Fibroblast of skin of scalp (primary cell): ENCODE measurements at places on chromosomes 11 and 22.
A peak's percentile ranks its signal among the peaks of the same experiment; 100 is the strongest.

GRCh38 chr11:2686360-2687222 lies 13.2 kb downstream of the KCNQ1OT1 start:
- DNase-seq = no peak

GRCh38 chr11:101127197-101127698 lies 2.4 kb downstream of the PGR start:
- no peak for DNase-seq

DNA sequence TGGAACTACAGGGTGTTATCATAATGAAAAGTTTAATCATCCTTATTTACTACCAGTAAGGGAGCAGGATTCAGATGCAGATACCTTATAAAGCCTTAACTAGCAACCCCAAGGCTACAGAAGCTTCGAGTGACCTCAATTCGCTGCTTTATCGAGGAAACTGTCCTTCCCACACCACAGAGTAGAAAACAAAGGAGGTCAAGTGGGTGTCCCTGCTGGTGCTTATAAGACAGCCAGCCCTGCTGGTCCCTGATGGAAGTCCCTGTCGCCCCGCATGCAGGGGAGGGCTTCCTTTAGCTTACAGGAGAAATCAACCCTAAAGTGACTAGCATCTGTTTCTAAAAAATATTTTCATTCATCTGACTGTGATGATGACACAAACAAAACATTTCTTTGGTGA lies 7.3 kb downstream of the MN1 start:
- DNase-seq = no peak

DNA sequence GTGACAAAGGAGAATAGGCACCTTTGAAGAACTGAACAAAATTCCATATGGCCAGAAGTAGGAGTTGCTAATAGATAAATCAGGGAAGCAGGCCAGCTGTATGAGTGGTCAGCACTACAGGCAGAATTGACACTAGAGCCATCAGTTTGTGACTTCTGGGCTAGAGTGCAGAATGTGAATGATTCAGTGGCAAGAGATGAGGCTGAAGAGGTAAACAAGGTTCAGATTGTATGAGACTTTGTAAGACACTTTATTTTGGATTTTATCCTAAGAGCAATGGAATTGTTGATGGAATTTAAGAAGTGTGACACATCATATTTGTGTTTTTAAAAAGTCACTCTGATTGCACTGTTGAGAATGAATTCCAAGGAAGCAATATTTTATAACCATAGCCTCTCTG lies 12.9 kb downstream of the BIRC3 start:
- DNase-seq = peak; percentile 82

- no peak for DNase-seq
Observed at GRCh38 chr11:40513281-40513680, 946.2 kb downstream of the LRRC4C start.

GRCh38 chr22:50294319-50294656 lies 13.2 kb downstream of the PLXNB2 start:
- DNase-seq = no peak

- DNase-seq = no peak
Observed at GRCh38 chr11:67671211-67671520, 3.3 kb downstream of the ALDH3B2 start.

DNA sequence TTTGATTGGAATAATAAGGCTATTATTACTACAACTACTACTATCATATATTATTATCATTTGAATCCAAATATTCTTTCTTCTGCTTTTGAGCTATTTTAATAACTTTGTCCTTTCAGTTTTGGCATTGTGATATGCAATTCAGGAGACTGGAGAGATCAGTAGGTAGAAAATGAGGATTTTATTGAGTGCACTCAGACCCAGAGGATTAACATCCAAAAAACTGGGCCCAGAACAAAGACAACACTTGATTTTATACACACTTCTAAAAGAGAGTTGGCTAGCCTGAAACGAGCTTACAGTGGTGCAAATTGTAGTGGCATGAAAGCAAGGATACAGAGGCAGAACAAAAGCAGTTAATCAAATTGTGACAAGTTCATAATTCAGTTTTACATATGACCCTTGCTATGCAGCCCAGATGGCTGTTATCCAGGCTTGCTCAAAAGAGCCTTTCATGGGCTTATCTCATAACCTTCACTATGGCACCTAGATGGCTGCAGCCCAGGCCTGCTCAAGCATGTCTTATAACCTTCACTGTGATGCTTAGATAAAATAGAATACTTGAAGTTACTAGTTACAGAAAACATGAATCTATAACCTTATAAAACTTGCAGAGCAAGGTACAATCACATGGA lies 796.3 kb upstream of the RAG2 start:
- no peak for DNase-seq

DNA sequence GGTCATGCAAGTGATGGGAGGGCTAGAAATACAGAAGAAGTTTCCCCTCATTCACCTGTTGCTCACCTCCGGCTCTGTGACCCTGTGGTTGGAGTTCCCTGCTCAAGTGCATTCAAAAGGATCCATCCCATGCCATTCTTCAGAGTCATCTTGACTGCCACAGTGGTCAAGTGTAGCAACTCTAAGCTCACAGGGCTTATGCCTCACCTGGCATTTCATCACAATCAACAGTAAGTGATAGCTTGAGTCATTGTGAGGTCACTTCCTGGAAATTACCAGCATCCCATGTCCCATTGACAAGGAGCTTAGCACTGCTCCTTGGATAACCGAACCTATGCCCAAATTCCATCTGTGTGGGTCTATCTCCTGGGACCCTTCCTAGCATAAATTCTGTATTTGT lies 55.6 kb downstream of the OR4C45 start:
- DNase-seq = no peak

- DNase-seq = peak; percentile 6
Observed at GRCh38 chr22:24087071-24087795, 76.1 kb downstream of the CABIN1 start.

GRCh38 chr22:20315337-20316216 lies 4.3 kb downstream of the DGCR6L start:
- no peak for DNase-seq

DNA sequence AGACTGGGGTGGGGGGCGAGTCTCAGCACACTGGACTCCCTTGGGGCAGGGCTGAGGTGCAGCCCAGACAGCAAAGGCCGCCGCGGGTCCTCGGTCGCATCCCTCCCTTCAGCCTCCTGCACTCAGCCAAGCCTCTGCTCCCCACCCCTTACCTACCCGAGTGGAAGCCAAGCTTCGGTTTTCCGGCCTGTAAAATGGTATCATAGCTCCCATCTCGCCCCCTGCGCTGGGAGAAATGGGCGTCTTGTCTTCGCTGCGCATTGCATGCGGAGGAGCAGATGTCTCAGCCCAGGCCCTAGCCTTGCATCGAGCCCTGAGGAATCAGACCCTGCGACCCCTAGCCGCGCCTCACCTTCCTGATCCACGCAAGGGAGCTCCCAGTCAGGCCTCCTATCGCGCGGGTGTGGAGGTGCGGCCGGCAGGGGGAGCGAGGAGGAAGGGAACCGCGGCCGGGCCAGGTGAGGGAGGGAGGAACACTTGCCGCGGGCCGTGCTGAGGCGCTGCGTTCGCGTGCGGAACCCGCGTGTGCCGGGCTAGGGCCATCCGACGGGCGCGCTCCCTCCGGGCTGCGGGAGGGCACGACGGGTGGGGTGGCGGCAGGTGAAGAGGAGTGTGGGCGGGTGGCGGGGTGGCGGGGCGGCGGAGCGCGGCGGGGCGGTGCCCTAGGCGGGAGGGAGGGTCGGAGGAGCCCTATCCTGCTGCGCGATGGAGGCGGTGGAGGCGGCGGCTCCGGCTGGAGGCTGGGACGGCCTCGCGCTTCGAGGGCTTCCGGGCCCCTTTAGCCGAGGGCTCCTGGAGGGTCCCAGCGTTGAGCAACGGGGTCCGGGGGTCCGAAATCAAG lies 4.1 kb upstream of the TBX1 start:
- no peak for DNase-seq

DNA sequence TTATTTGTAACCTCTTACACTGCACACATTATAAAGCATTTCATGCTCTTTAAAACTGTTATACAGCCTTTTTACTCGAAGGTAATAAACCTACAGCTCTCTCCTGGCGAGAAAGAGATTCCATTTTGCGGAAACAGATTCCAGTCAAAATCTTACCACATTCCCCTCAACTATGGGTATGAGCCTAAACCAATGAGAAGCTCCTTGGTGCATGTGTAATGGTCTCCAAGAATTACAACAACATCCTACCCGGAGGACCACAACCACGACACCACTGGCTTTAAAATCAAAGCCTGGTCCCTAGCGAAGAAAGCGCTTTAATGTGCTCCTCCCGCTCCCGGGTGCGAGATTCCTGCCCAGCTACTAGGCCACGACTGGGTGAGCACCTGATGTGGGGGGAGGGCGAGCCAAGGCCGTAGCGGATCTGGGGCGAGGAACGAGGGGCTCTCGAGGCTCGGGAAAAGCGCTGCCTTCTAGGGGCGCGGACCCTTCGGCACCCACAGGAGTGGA lies 821 bp downstream of the CELF1 start:
- peak; percentile 59 for DNase-seq

GRCh38 chr11:11984563-11984962 lies 23.9 kb downstream of the DKK3 start:
- DNase-seq = peak; percentile 52

GRCh38 chr11:92740276-92740675 lies 229.2 kb upstream of the MTNR1B start:
- no peak for DNase-seq
